ENCODE measurements at places on chromosomes 7 and 10.

DNA sequence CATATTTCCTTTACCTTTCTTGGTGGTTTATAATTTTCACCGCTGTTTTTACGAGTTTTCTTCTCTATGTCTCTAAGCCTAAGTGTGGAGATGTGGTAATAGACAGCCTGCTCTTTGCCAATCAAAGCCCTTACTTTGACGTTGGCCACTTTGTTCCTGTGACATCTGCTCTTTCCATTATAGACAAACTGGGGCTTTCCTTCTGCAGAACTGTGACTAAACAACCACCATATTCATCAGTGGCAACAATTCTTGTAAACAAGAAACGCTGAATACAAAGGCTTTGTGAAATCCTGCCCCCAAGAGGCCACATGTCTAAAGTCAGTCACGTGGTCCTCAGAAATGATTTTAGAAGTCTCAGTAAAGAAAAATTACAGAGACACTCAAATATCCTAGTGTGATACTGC, 59.6 kb upstream of the CAPZA2 start:
- no peak for DNase-seq

DNA sequence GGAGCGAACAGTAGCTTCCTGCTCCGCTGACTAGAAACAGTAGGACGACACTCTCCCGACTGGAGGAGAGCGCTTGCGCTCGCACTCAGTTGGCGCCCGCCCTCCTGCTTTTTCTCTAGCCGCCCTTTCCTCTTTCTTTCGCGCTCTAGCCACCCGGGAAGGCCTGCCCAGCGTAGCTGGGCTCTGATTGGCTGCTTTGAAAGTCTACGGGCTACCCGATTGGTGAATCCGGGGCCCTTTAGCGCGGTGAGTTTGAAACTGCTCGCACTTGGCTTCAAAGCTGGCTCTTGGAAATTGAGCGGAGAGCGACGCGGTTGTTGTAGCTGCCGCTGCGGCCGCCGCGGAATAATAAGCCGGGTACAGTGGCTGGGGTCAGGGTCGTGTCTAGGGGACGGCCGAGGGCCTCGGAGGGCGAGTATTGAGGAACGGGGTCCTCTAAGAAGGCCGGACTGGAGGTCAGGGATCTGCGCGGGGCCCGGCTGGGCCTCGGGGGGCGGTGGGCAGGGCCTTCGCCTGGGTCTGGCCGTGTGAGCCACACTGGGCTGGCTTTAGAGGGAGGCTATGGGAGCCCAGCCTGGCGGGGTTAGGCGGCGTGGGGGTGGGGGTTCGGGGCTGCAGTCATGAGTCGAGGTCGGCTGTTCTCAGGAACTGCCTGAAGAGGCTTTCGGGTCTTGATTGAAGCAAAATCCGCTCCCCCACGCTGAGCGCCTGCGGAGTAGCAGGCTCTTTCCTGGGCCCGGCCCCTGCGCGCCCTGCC, at the start of gene CDK1:
Gene CDK1 (plus strand): TSS at position 265 of the 757 bp plus-strand sequence. CDS start 1,688 bp downstream, outside the sequence.
- peak; percentile 64 for DNase-seq

GRCh38 chr7:5012985-5013384, 32.7 kb upstream of the RBAK start:
- no peak for DNase-seq

GRCh38 chr7:103129702-103130549, 19.0 kb downstream of the NAPEPLD start:
- no peak for DNase-seq

- peak; percentile 83 for DNase-seq
Measured at GRCh38 chr7:31437250-31437865, 76.5 kb upstream of the ITPRID1 start.

- no peak for DNase-seq
Measured at GRCh38 chr7:158508802-158509385, 78.7 kb downstream of the PTPRN2 start.

DNA sequence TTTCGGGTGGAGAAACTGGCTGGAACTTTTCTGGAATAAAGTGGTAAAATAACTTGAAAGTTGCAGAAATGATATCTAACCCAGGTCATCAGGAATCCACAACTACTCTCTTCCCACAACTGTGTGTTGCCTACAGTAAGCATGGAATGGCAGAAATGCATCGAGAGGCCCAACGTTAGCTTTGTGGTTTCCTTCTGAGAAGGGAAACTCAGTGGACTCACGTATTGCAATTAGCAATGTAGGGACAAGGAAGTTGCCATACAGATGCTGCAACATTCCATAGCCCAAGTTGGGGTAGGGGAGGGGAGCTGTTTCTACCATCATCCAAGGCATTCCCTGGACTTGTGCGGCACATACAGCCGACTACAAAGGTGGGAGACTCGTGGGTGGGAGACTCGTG, 1.9 kb downstream of the PON1 start:
- no peak for DNase-seq

DNA sequence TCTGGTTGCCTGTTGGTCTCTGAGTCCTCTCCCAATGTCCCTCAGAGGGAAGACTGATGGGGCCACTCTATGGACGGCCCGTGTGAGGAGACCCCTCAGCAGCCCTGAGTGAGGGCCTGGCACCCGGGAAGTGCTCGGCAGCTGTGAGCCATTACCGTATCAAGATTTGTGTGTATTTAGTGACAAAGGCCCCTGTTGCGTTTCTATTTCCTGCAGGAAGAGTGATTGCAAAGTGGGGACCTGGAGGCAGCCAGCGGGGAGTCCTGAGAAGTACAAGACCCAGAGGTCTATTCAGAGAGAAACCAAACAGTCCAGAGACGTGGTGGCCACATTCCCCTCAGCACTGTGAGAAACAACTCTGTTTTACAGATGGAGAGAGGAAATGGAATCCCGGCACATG, 51.1 kb upstream of the CHST15 start:
- DNase-seq, result no peak

DNA sequence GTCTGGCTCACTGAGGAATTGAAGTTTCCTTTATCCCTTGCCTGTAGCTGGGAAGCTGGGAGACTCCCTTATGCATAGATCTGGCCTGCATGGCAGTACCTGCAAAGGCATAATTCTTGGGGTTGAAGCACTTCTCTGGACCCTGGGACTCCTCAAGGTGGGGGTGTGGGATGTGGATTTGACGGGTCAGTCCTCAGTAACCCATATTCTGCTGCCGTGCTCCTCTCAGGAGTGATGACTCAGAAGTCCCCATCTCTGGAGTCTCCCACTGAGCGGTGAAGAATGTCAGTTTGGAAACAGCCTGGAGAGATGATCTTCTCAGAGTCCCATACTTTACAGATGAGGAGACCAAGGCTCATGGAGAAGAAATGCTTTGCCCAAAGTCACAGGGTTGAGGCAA, 49.0 kb downstream of the SORCS3 start:
- no peak for DNase-seq

DNA sequence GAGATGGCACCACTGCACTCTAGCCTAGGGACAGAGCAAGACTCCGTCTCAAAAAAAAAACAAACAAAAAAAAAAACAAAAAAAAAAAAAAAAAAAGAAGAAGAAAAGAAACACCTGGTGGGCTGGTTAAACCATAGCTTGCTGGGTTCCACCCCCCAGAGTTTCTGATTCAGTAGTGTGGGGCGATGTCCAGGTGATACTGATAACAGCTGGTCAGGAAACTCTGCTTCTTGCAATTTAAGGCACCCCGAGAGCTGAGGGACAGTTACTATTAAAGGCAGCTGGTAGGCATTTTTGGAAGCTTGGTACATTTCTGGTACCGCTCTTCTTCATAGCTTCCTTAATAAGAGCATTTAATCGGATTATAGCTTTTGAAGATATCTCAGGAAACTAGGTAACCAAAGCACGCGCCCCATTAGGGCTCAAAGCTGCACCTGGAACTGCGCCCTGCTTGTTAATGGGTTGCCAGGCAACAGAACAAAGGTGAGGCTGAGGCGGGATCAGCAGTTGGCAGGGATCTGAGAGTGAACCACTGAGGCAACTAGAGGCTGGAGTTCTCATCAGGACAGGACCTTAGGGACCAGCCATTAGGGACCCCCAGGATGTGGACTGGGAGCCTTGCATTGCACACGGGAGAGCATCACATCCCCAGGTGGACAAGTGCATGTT, 6.5 kb upstream of the SDK1 start:
- peak; percentile 37 for DNase-seq

GRCh38 chr10:62386356-62387320, 12.5 kb downstream of the ZNF365 start:
- DNase-seq, result no peak

DNA sequence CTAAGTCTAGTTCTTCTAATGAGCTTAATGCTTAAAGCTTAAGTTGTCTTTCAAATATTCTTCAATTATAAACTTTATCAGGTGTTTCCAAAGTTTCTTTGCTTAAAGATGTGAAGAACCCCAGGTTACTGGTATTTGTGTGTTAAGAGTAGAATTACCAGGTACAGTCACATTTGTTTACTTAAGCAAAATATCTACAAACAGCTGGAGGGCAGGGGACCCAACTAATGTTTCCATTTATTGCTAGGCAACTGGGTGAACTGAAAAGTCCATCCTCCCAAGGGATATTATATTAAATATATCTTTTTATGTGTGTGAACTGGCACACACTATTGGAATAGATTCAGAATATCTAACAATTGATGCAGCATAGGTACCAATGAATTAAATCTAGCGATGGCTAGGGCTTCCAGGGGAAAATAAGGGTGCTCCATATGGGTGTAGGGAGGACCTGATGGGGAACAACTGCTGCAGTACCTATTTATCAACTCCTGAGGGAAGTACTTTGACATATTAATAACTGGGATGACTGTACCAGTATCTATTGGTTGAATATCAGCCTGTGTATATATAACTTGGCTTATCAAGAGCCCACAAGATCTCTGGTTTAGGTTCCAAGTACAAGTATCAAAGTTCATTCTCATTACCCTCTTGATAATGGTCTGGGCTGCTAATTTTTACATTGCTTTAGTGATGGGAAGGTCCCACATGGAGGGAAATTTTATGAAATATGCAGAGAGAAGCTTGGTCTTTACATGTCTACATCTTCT, 10.3 kb upstream of the AGR3 start:
- no peak for DNase-seq

GRCh38 chr10:101816913-101817336, 1.3 kb downstream of the OGA start:
- DNase-seq, result no peak

GRCh38 chr10:74460812-74461211, 309.8 kb downstream of the ADK start:
- no peak for DNase-seq

GRCh38 chr10:79234391-79235315, 112.6 kb upstream of the PPIF start:
- no peak for DNase-seq

- no peak for DNase-seq
Measured at GRCh38 chr7:22610263-22610662, 110.3 kb upstream of the STEAP1B start.

DNA sequence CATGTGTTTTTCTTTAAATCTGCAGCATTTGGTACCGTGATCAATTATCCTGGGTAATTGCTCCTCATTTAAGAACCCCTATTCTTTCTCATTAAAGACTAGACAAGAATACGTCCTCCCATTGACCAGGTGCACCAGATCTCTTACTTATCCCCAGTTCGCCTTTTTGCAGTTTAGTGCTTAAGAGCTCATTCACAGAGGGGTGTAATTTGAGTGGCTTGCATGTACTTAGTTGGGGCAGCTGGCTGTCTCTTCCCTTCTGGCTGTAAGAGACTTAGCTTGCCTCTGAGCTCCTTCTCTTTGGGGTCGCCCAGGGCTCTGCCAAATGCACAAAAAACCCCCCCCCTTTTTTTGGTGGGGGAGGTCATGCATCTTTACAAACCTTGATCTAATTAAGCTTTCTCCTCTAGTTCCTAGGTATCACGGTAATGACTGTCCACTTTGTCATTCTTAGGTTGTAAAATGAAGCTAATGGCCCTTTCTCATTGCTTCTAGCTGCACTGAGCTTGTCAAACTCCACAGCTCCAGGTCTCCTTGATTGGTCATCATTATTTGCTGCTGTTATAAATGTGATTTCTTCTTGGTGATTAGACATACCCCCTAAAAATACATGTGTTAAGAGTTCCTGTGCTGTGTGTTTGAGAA, 26.3 kb downstream of the GAD2 start:
- peak; percentile 73 for DNase-seq

- no peak for DNase-seq
Measured at GRCh38 chr7:90669492-90669891, 73.4 kb downstream of the CDK14 start.

DNA sequence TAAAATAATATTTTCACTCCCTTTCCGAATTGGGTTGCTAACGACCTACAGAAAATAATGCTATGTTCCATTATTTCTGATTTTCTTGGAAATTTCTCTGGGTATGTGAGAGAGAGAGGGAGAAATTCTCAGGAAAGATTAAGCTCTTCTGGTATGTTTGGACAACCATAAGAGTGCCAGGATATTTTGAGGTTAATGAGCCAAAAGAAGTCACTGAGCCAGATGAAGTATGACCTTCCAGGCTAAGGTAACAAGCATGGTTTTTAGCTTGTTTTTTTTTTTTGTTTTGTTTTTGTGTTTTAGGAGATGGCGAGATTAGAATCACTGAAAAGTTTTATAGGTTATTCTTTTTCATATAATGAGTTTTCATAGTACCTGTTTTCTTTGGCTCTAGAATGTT, 171.0 kb upstream of the FOXP2 start:
- DNase-seq, result no peak

DNA sequence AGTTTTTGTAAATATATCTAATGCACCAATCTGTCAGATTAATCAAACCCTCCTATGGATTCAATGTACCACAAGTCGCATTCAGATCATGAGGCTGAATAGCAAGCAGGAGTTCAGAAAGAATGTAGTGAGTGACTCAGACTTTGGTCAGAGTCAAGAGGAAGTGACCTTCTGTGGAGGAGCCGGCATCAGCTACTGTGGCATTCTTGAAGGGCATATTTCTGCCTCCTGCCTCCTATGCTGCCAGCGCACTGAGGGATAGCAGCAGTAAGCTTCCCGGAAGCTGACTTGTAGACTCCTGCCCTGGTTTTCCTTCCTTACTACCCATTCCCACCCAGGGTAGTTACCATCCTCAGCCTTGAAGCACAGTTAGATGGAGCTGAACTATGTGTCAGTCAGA, 867.5 kb downstream of the NRG3 start:
- DNase-seq, result no peak

DNA sequence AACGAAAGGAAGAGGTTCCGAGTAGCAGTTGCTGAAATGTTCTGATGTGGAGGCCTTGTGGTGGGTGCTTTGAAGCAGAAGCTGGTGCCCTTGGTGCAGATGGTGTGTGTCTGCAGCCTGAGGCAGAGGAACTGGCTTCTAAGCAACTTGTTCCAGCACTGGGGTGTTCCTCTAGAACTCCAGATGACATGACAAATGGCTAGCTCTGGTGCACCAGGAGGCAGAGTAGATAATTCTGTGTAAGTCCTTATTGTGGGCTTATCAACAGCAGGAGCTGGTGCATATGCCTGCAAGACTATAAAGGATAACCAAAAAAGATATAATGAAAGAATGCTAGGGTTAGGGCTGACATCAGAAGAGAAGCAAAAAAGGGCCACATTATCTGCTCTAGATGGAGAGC, 76.5 kb downstream of the ARL5B start:
- no peak for DNase-seq

DNA sequence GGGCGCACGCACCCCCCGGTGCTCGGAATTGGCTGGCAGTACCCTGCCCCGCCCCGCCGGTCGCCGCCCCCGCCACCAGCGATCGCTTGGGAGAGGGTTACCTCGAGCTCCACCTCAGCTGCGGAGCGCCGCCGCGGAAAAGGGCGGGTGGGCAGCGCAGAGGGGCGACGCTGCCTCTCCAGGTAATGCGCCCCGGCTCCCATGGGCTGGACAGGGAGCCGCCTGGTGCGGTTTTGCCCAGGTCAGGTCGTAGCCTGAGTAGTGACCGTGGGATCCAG, 1.3 kb downstream of the PFKFB3 start:
- no peak for DNase-seq

Data from NCI-H187 treated with DMSO at 0.1 percent for 48 hours (cell line).